ENCODE measurements at places on chromosomes 13 and 19.

- DNase-seq = no peak
Observed at GRCh38 chr13:60230593-60230992, 66.9 kb upstream of the DIAPH3 start.

GRCh38 chr19:18507021-18507726, 14.7 kb downstream of the ELL start:
- no peak for DNase-seq

GRCh38 chr19:52981329-52981728, 18.6 kb upstream of the ZNF816 start:
- DNase-seq = no peak

DNA sequence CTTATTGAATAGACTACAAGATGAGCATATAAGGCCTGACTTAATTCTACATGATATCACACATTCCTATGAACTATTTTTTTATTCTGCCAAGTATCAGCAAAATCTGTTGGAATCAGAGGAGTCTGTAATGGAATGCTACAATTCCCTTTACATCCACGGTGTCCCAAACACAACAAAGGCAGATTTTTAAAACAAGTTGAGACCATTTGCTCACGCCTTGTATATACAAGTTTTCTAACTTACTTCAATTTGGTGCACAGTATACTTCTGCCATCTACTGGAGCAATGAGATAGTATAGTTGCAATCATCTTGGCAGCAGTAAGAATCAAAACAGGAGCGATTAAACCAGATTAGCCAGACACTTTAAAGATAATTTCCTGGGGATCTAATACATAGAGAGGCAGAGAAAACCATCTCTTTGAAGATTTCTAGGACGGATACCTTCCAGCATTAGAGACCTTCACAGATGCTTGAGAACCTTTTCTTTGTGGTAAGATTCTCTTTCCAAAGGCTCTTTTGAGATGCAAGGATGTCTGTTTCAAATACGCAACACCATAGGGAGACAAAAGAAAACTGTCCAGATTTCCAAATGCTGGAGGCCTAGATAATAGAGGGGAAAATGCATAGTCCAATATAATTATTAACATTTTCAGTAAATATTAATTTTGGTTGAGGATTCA, 302.0 kb upstream of the MIR17HG start:
- DNase-seq = no peak
